Epithelial cell of alveolus of lung (primary cell): ENCODE measurements at places on chromosomes 12 and 14. TPM values are rescaled to one million over a fixed set of nuclear protein-coding genes. Genes with fewer than 3 reads are reported as not detected.

Gene PMEL
- total RNA-seq = 1.7 and 18.7 TPM in 2 replicates

Gene BCAT1
- total RNA-seq = 69.1 and 135 TPM in 2 replicates

Gene KRT6C
- total RNA-seq = not detected in 2 replicates

Gene PPP4R4
- total RNA-seq = 1.6 and 8.5 TPM in 2 replicates

Gene COL2A1
- total RNA-seq = 0.56 and 1.0 TPM in 2 replicates

Gene PTGDR
- total RNA-seq = 0.26 TPM in 1 of 2 replicates, not detected in the other

Gene RNASE4
- 18.6 and 27.5 TPM in 2 replicates for total RNA-seq

Gene OR6C2
- not detected in 2 replicates for total RNA-seq

Gene CCDC198
- not detected in 2 replicates for total RNA-seq

Gene ACRBP
- 0.13 and 0.72 TPM in 2 replicates for total RNA-seq

Gene CCNK
- 13.7 and 36.3 TPM in 2 replicates for total RNA-seq

Gene ARHGEF25
- total RNA-seq = 13.8 and 22.4 TPM in 2 replicates

Gene EIF2S1
- 75.3 and 128 TPM in 2 replicates for total RNA-seq

Gene ADIPOR2
- total RNA-seq = 24.8 and 41.1 TPM in 2 replicates

Gene TMTC2
- 3.0 and 6.6 TPM in 2 replicates for total RNA-seq

Gene TAS2R13
- under 0.01 and 2.8 TPM in 2 replicates for total RNA-seq

Gene LMBR1L
- 31.7 and 38.4 TPM in 2 replicates for total RNA-seq

Gene SOAT2
- total RNA-seq = 0.48 TPM in 1 of 2 replicates, not detected in the other

Gene KRT77
- total RNA-seq = not detected in 2 replicates

Gene OR4E2
- total RNA-seq = not detected in 2 replicates

Gene SERPINA10
- not detected in 2 replicates for total RNA-seq

Gene ADGRD1
- total RNA-seq = 0.40 and 0.78 TPM in 2 replicates

Gene SFSWAP
- total RNA-seq = 14.1 and 25.7 TPM in 2 replicates

Gene GLT8D2
- total RNA-seq = 8.2 and 13.1 TPM in 2 replicates

Gene AKAP6
- 0.39 and 19.8 TPM in 2 replicates for total RNA-seq

Gene RALGAPA1
- 7.5 and 18.0 TPM in 2 replicates for total RNA-seq

Gene MED6
- 22.9 and 28.1 TPM in 2 replicates for total RNA-seq

Gene KLRG1
- 1.4 and 3.0 TPM in 2 replicates for total RNA-seq

Gene LYZ
- total RNA-seq = 0.56 TPM in 1 of 2 replicates, not detected in the other

Gene FGF6
- total RNA-seq = not detected in 2 replicates

Gene GPR65
- under 0.01 TPM in 1 of 2 replicates, not detected in the other for total RNA-seq

Gene SERPINA9
- total RNA-seq = not detected in 2 replicates

Gene GDF11
- 6.5 and 9.7 TPM in 2 replicates for total RNA-seq

Gene SERPINA3
- total RNA-seq = 29.4 and 66.7 TPM in 2 replicates

Gene KRT72
- not detected in 2 replicates for total RNA-seq

Gene FAM181A
- total RNA-seq = not detected in 2 replicates
